Esophagus squamous epithelium (tissue), 5 donors: ENCODE measurements at places on chromosomes 16 and 17.

DNA sequence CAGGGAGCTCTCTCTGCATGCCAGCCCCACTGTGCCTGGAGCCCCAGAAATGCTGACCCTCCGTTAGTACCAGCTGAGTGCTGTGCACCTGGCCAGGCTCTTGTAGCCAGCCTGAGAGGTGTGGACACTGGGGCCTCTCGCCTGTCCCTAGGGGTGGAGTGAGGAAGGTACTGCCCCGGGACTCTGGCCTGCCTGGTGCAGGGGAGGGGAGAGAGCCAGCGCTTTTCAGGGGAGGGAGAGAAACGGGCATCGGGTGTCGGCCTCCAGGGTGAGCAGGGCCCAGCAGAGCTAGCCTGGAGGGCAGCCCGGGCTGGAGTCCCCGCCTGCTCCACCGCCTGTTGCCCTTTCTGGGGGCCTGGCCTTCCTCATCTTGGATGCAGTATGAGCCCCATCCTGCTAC, 13.1 kb downstream of the MAP2K3 start:
- DNase-seq = no peak

DNA sequence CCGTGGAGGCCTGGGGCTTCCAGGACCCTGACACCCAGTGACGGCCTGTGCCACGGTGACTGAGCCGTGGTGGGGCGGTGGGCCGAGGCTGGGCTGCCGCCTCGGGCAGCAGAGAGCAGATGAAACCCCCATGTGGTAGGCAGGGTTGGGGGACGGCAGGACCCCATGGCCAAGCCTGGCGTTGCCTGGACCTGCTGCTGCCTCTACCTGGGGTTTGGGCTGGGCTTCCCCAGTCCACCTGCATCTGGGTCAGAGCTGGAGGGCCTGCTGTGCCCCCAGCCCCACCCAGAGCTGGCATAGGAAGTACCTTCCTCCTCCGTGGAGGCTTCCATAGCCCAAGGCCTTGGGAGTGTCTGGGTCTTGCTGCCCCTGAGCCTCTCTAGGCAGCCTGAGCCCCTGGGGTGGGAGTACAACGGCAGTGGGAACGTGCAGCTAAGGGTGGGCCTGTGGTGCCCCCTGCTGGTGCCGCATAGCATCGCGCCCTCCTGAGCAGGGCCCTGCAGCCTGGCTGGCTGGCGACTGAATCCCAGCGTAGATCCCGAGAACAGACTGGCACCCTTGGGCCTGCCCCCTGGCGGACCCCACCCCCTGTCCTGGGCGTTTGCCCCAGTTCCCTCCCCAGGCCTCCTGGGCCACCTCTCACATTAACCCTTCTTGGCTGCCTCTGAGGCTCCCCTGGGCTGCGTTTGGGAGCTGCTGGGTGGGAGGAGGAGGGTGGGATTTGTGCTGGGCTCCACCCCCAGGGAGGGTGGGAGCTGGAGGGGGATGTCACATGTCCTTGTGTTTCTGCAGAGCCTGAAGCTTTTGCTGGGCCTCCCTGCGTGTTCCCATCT, 12.6 kb upstream of the ATP6V0C start:
- no peak for DNase-seq

- no peak for DNase-seq
Observed at GRCh38 chr16:10852948-10853347, 24.1 kb upstream of the CIITA start.

DNA sequence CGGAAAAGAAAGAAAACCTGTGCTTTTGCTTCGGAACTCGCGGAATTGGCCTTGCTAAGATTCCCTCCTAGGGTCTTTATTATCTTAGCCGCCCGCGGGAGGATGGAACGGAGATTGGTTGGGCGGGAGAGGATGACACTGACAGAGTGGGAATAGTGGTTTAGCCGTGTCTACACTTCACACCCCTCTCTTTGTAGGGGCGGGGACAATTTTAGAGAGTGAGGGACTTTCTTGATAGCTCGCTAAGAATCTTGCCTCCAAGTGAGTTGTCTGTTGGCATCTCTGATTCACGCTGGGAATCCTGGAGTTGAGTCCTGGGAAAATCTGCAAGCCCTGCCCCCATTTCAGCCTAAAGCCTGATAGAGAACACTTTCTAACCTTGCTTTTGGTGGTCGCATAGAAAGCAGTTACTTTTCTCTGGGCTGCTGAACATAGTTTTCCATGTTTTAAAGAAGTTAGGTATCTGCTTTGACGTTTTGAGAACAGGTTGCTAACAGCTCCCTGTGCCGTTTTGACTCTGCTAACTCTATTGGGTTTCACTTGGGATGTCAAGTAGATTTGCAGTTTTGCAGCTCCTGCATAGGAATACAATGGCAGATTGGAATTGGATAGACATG, 697 bp downstream of the NOL11 start:
- no peak for DNase-seq

- no peak for DNase-seq
Observed at GRCh38 chr17:41660221-41660711, 28.4 kb upstream of the EIF1 start.

GRCh38 chr17:70560471-70560870, 391.1 kb downstream of the KCNJ2 start:
- DNase-seq = no peak

GRCh38 chr16:12057266-12057665, 80.7 kb downstream of the SNX29 start:
- no peak for DNase-seq

- DNase-seq = no peak
Observed at GRCh38 chr16:69561901-69562300, 3.9 kb upstream of the NFAT5 start.

GRCh38 chr17:74758848-74759168, 10.4 kb downstream of the NHERF1 start:
- no peak for DNase-seq
